Right kidney (tissue), 9 donors: ENCODE measurements at places on chromosomes 1 and 21.

DNA sequence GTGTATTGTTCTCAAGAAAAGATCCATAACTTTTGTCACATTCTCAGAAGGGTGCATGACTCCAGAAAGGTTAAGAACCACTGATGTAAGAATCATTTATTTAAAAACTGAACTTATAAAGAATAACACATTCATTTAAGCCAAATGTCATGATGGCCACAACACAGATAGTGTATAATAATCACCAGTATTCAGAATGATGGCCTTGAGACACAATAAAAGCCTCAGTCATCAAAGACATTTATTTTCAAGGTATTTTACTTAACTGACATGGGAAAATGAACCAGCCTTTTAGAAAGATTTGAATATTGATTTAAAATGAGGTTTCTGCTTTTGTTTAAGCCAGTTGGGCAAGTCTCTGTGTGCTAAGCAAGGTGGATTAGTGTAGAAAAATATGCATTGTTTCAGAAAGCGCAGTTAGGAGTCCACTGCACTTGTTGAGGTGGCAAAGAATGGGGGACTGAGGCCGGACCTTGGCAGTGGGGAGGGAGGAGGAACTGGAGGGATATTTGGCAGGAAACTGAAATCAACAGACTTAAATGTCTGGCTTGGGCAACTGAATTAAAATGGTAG is 371.9 kb upstream of the ESRRG start:
- no peak for DNase-seq

- DNase-seq, result no peak
These were observed 118.4 kb upstream of the CHRM3 start for GRCh38 chr1:239268007-239268406.

DNA sequence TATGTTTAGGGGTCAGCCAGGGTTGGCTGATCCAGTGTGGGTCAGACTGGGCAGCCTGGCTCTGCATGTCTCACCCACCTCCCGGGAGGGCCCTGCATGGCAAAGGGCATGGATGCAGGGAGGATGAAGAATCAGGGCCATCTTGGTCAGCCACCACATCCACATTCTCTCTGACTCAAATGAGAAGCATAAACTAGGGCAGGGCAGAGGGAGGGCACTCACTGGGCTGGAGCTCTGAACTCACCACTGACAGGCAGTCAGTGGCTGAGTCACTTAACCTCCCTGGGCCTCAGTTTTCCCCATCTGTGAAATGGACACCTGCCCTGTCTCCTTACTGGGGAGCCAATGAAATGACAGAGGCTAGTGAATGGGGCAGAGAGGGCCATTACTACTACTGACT is 4.3 kb upstream of the CELA2A start:
- no peak for DNase-seq

- no peak for DNase-seq
These were observed 16.7 kb downstream of the NMNAT1 start for GRCh38 chr1:9960011-9960410.

GRCh38 chr1:215083383-215083961 is 935 bp downstream of the KCNK2 start:
- peak; percentile 62 for DNase-seq

DNA sequence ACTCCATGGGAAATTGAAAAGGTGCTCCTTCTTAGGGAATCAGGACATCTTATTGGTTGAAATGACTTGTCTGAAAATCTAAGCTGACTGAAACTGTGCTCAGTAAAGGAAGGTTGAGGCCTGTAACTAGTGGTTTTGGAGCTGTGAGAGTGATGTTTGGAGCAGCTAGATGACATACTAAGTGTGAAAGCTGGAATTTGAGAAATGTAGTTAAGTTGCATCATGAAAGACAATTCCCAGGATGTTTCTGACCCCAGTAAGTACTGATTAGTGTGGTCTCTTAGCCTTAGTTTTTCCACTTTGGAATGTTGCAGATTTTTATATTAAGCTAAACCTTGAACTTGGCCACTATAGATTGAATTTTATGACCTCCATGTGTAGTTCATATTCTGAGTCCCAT is 154.9 kb downstream of the PAPPA2 start:
- DNase-seq, result no peak

GRCh38 chr1:220769205-220769604 is 17.5 kb upstream of the MTARC1 start:
- no peak for DNase-seq

GRCh38 chr1:27058966-27059669 is 46.5 kb upstream of the TENT5B start:
- peak; percentile 71 for DNase-seq
